ENCODE measurements at places on chromosomes 13 and 19.

DNA sequence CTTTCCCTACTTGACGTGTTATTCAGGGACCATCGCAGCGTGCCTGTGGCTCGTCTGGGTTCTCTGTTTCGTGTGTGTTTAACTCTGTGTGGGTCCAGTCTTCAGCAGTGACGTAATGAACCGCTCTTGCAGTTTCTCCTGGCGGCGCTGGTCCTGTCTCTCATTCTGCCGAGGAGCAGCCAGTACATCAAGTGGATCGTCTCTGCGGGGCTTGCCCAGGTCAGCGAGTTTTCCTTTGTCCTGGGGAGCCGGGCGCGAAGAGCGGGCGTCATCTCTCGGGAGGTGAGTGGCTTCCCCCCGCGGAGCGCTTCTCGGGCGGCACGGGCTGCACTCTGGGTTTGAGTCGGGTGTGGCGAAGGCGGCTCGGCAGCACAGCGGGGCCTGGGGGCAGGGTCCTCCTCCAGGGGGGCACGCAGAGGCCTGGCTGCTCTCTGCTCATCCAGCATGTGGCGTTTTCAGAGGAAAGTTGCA is 36.3 kb upstream of the TFDP1 start:
- no peak overlapping the region for H3K27ac ChIP-seq
- H3K4me3 ChIP-seq, result no peak overlapping the region
- peaks cover 37% of the 10 kb centered on the region for H3K4me1 ChIP-seq
- peaks cover 19% of the 10 kb centered on the region for H3K36me3 ChIP-seq
- no peaks in the 10 kb centered on the region for H3K27me3 ChIP-seq

DNA sequence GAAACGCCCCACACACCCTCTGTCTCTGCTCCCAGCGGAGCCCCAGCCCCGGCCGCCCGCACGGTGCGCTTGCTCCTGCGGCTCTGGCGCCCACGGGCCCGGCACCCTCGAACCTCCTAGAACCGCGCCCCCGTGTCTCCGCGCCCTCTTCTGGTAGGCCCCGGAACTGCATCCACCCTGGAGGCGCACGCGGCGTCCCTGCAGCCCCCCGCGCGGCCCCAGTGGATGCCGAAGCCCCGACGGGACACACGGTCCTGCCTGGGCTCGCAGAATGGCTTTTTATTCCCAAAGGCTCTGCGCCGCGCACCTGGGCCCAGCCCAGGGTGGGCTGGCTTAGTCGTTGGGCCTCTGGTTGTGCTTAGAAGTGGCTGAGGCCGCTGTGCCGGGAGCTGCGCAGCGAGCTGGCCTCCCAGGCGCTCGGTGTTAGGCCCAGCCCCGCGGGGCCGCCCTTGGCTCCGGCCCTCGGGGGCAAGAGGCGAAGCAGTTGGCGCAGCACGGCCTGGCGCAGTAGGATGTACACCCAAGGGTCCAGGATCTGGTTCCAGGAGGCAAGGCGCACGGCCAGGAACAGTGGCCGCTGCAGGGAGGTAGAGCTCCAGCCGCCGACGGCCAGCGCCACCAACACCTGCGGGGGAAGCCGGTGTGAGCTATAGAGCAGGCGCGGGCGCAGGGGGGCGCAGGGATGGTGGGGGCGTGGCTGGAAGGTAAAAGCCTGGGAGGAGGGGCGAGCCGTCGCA is 2.8 kb downstream of the PTGER1 start:
- no peak overlapping the region for H3K27ac ChIP-seq
- peaks cover 4% of the 10 kb centered on the region for H3K36me3 ChIP-seq
- peak; percentile 51 for DNase-seq

GRCh38 chr13:23460309-23460708 is 26.8 kb upstream of the SACS start:
- no peaks in the 10 kb centered on the region for H3K4me1 ChIP-seq
- no peak for DNase-seq
- H3K27me3 ChIP-seq, result no peaks in the 10 kb centered on the region
- H3K36me3 ChIP-seq, result no peaks in the 10 kb centered on the region
- H3K27ac ChIP-seq, result no peak overlapping the region

DNA sequence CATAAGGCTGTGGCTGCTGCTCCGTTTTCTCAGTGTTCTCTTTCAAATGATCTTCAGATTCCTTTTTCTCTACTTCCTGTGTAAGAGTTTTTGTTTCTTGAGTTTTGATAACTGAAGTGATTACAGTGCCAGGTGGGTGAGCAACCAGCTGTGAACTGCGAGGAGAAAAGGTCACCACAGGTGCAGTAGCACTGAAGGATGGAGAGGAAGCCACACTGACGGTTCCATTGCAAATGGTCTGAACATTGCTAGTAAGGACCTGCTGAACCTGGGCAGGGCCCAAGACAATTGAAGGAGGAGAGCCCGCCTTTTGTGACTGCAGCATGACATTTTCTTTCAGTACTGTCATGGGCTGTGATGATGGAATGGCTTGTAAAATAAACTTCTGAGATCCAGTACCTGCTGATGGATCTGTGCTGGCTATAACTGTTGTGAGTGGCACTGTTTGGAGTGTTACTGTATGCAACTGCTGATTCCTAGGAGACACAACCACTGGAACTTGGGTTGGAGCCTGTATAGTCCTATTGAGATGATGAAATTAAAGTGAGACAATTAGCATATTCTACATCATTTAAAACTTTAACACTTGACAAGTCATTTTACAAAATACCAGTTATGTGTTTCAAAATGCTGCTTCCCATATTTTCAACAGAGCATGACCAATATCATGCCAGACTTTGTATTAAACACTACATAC is 85.5 kb downstream of the ELF1 start:
- H3K4me3 ChIP-seq, result no peak overlapping the region
- no peak overlapping the region for H3K27ac ChIP-seq
- no peak for DNase-seq
- H3K27me3 ChIP-seq, result no peaks in the 10 kb centered on the region
- H3K36me3 ChIP-seq, result peaks cover 4% of the 10 kb centered on the region

DNA sequence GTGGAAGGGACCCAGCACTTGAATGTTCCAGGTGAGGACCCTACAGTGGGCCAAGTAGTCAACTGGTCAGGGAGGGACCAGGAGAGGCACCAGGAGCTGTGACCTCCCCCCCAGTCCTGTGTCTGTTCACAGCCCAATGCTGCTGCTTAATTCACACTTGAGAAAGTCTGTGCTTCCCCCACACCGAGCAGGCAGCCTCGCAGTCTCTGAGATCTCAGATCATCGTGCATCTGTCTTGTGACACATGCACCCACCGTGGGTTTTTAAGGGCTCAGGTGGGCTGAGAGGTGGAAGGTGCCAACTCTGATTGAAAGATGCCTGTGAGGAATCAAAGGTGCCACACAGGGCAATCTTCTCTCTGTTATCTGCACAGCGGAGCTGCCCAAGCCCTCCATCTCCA is 6.2 kb downstream of the CEACAM5 start:
- H3K27ac ChIP-seq, result no peak overlapping the region
- no peak for DNase-seq
- no peaks in the 10 kb centered on the region for H3K36me3 ChIP-seq
- no peaks in the 10 kb centered on the region for H3K4me1 ChIP-seq
- H3K4me3 ChIP-seq, result no peak overlapping the region
- H3K27me3 ChIP-seq, result no peaks in the 10 kb centered on the region

GRCh38 chr13:61531383-61532065 is 115.9 kb upstream of the PCDH20 start:
- H3K4me3 ChIP-seq, result no peak overlapping the region
- no peaks in the 10 kb centered on the region for H3K4me1 ChIP-seq
- no peak for DNase-seq
- H3K27ac ChIP-seq, result no peak overlapping the region
- no peaks in the 10 kb centered on the region for H3K27me3 ChIP-seq

DNA sequence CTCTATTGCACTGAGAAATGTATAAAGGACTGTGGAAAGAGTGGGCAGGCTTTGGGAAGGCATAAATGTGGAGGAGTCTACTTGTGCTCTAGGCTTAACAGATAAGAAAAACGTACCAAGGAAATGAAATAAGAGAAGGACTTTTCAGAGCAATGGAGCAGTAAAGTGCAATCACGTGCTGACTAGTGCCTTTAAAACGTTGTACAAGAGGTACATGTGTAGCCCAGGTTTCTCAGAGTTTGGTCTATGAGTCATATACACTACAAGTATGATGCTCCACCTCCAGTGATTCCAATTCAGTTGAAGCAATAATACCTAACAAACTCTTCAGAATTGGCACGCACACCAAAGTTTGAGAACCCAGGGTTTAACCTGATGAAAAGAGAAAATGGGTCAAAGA is 13.4 kb upstream of the FNDC3A start:
- no peak for DNase-seq
- H3K27me3 ChIP-seq, result no peaks in the 10 kb centered on the region
- no peaks in the 10 kb centered on the region for H3K36me3 ChIP-seq
- H3K4me1 ChIP-seq, result no peaks in the 10 kb centered on the region
- H3K27ac ChIP-seq, result no peak overlapping the region

DNA sequence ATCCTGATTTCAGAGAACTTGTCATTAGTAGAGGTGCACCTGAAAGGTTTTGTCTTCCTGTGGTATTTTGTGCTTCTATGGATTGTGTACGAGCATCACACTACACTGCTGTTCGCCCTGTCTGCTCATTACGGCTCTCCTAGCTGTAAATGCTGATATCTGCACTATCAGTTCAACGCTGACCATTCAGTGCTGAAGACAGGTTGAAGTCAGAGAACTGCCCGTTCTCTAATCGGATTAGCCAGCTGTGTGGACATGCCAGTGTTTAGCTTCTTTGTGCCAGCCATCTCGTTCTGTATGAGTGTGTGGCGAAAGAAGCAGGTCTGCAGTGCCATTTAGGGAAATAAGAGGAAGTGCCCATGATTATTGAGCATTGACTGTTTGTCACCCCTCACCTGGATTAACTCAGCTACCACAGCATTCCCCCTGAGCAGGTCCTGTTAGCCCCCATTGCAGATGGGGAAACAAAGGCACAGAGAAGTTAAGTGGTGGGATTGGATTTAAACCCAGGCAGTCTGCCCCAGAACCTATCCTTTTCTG is 21.6 kb upstream of the C1QTNF9 start:
- H3K4me1 ChIP-seq, result no peaks in the 10 kb centered on the region
- peaks cover 3% of the 10 kb centered on the region for H3K36me3 ChIP-seq
- H3K27me3 ChIP-seq, result no peaks in the 10 kb centered on the region
- no peak overlapping the region for H3K4me3 ChIP-seq
- H3K27ac ChIP-seq, result no peak overlapping the region

DNA sequence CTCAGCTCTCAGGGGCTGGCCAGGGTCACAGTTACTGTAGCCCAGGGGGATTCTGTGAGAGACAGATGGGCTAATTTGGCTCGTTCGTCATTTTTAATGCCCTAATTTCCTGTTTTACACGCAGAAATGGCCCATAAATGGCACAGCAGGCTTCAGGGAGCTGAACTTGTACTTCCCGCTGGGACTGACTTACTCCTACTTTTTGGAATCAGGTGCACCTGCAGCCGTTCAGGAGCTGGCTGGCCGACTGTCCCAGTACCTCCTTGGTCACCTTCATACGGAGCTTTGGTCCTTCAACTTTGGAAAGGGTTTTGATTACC is 62.4 kb upstream of the URI1 start:
- no peaks in the 10 kb centered on the region for H3K36me3 ChIP-seq
- H3K27ac ChIP-seq, result no peak overlapping the region
- H3K4me1 ChIP-seq, result no peaks in the 10 kb centered on the region
- H3K4me3 ChIP-seq, result no peak overlapping the region

DNA sequence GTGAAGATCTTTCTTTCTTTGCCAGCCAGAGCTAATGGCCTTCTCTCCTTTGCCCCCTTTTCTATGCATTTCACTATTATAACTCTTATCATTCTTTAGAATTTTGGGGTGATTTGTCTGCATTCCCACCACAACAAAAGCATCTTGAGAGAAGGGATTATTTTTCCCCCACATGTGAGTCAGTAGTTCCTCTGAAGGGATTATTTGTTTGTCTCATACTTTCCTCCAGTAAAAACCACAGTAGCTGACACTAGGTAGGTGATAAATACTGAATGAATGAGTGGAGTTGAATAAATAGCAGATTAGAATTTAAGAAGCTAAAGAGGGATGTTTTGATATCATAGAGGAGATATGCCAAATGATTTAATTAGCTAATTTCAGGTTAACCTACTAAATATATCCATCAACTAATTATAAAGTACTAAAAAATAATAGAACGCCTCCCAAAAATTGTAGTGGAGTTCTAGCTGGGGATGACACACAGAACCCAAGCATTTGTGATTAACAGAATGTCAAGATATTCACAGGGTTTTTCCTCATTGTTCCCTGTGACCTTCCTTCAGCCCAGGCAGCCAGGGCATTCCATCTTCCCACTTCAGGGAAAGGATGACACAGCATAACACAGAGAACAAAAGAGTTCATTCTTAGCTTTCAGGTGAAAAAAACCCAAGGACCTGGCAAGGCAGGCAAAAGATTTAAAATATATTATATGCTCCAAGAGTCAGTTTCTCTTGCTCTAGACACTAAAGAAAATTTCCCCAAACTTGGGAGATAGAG is 3.5 kb upstream of the TBC1D4 start:
- no peak for DNase-seq
- peaks cover 3% of the 10 kb centered on the region for H3K4me1 ChIP-seq
- no peak overlapping the region for H3K4me3 ChIP-seq
- H3K27ac ChIP-seq, result no peak overlapping the region
- H3K27me3 ChIP-seq, result peaks cover 5% of the 10 kb centered on the region
- no peaks in the 10 kb centered on the region for H3K36me3 ChIP-seq

DNA sequence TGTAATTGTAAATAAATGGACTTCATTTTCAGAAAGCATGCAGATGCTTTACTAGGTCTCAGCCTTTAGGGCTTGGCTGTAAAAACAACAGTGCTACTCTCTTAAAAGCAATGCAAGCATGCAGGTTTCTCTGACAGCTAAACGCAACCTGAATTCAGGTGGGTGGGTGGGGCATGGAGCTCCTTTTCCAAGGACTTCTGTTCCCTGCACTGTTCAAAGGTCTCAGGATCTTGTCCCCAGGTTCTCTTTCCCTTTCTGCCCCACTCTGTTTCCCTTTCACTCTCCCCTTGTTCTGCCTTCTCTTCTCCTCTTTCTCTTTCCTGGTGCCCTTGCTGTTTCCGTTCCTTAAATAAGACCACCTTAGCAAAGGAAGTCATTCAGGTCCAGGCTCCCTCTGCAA is 1527.5 kb upstream of the SLC10A2 start:
- no peak overlapping the region for H3K27ac ChIP-seq
- no peaks in the 10 kb centered on the region for H3K27me3 ChIP-seq
- H3K4me3 ChIP-seq, result no peak overlapping the region
- no peaks in the 10 kb centered on the region for H3K4me1 ChIP-seq

GRCh38 chr13:47790755-47791154 is 210.3 kb downstream of the SUCLA2 start:
- no peaks in the 10 kb centered on the region for H3K4me1 ChIP-seq
- no peak overlapping the region for H3K4me3 ChIP-seq
- no peak for DNase-seq
- H3K27ac ChIP-seq, result no peak overlapping the region
- H3K36me3 ChIP-seq, result no peaks in the 10 kb centered on the region
- no peaks in the 10 kb centered on the region for H3K27me3 ChIP-seq

DNA sequence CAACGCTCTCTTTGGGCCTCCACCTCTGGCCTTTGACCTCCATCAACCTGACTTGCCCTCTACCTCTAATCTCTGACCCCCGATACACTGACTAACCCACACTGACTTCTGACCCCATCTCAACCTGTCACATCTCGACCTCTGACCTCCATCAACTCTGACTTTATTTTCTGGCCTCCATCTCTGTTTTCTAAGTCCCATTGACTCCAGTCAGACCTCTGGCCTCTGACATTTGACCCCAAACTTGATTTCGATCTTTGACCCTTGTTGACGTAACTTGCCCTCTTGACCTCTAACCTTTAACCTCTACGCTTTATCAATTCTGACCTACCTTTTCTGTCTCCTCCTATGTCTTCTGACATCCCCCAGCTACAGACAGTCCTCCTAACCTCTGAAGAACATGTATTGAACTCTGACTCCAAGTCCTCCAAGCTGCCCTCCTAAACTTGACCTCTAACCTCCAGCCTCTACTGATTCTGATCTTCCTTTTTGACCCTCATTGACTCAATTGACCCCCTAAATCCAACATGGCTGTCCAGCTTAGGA is 780 bp downstream of the ACP4 start:
- no peak for DNase-seq
- H3K36me3 ChIP-seq, result no peaks in the 10 kb centered on the region
- H3K4me3 ChIP-seq, result no peak overlapping the region
- no peaks in the 10 kb centered on the region for H3K27me3 ChIP-seq

All from endothelial cell of umbilical vein (primary cell).